Stimulated activated CD4-positive, alpha-beta T cell treated with anti-CD3 and anti-CD28 coated beads, Interleukin-12 subunit alpha, Interleukin-12 subunit beta, amount 100 ng/mL, for 4 hours (primary cell): ENCODE measurements at places on chromosomes 11 and 22.
A peak's percentile ranks its signal among the peaks of the same experiment; 100 is the strongest.

GRCh38 chr22:45142376-45142775 lies 21.3 kb upstream of the NUP50 start:
- no peak for DNase-seq

- DNase-seq = no peak
Observed at GRCh38 chr22:46110215-46110614, 40.1 kb upstream of the PPARA start.

GRCh38 chr11:37712251-37712650 lies 1114.2 kb upstream of the RAG2 start:
- DNase-seq = no peak

DNA sequence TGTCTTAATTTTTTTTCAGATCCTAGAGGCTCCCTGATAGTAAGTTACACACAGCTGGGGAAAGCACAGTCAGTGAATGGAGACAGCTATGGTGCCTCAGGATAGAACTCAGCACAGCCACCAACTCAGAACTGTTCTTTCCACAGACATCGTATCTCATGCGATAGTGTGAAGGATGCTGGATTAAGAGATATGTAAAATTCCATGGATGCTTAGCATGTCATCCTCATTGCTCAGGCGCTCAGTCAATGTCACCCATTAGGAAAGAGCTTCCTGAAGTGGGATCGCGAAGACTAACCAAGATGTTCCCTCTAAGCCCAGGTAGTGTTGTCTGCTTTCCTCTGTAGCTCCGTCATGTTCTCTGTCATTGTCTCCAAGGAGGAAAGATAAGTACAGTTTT lies 1000.4 kb downstream of the OPCML start:
- no peak for DNase-seq

DNA sequence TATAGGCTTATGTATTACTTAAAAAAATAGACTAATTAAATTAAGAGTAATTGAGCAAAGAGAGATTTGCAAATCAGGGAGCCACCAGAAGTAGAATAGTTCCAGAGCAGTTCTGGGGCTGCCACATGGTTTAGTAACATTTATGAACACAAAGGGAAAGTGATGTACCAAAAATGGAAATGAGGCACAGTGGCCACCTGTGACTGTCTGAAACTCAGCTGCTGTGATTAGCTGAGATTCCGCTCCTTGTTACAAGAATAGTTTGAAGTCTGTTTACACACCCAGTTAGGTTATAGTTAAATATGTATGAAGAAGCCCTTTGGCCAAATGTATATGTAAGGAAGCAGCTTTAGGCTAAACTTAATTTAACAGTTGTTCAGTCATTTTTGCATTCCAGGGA lies 901.5 kb upstream of the CHORDC1 start:
- no peak for DNase-seq

- DNase-seq = no peak
Observed at GRCh38 chr11:70696076-70696475, 297.7 kb downstream of the CTTN start.

- no peak for DNase-seq
Observed at GRCh38 chr11:119447664-119448242, 24.8 kb upstream of the THY1 start.

DNA sequence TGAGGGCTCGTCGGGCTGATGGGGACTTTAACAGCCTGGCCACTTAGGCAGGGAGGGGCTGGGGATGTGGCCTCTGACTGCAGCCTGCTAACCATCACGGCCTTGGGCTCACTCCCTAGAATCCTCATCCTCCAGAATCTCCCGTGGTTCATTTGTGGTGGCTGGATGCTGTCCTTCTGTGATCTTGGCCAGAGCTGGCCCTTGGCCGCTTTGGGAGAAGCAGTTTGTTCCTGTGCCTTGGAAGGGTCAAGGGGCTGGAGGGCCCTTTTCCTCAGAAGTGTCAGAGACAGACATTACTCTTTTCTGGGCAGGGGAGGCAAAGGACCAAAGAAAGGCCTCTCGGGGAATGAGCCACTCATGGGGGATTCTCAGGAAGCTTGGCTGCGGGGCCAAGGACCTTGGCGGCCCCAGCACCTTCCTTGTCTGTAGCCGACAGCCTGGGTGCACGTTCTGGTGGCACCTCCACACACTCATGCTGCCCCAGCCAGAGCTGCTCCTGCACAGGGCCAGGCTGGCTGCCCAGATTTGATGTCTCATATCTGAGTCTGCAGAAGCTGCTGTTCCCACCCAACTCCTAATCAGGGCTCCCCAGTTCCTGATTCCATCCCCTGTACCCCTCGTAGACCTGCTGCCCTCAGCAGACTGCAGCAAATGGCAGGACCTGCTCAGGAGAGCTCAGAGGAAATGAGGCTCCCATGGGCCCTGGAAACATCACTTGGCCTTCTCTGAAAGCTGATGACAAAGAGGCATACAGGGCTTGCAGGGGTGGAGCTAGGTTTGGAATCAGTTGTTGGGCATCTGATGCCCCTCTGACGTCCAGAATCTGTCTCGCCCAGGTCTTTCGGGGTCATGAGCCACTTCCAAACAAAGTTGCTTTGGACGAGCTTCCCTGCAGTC lies 107.7 kb downstream of the CTTN start:
- DNase-seq = no peak

GRCh38 chr11:79052544-79052943 lies 388.3 kb downstream of the TENM4 start:
- no peak for DNase-seq

GRCh38 chr11:124865902-124866851 lies 945 bp downstream of the ROBO3 start:
- DNase-seq = peak; percentile 50

- DNase-seq = no peak
Observed at GRCh38 chr11:18010977-18011586, 1.8 kb downstream of the SERGEF start.

GRCh38 chr11:27864611-27865010 lies 164.4 kb upstream of the BDNF start:
- DNase-seq = no peak

GRCh38 chr11:36475192-36475591 lies 34.9 kb downstream of the TRAF6 start:
- DNase-seq = no peak

- no peak for DNase-seq
Observed at GRCh38 chr22:42892156-42892555, 35.1 kb upstream of the ARFGAP3 start.

- DNase-seq = no peak
Observed at GRCh38 chr11:131465746-131466145, 95.3 kb downstream of the NTM start.

- DNase-seq = peak; percentile 40
Observed at GRCh38 chr22:22955866-22956535, 68.4 kb downstream of the IGLL5 start.

DNA sequence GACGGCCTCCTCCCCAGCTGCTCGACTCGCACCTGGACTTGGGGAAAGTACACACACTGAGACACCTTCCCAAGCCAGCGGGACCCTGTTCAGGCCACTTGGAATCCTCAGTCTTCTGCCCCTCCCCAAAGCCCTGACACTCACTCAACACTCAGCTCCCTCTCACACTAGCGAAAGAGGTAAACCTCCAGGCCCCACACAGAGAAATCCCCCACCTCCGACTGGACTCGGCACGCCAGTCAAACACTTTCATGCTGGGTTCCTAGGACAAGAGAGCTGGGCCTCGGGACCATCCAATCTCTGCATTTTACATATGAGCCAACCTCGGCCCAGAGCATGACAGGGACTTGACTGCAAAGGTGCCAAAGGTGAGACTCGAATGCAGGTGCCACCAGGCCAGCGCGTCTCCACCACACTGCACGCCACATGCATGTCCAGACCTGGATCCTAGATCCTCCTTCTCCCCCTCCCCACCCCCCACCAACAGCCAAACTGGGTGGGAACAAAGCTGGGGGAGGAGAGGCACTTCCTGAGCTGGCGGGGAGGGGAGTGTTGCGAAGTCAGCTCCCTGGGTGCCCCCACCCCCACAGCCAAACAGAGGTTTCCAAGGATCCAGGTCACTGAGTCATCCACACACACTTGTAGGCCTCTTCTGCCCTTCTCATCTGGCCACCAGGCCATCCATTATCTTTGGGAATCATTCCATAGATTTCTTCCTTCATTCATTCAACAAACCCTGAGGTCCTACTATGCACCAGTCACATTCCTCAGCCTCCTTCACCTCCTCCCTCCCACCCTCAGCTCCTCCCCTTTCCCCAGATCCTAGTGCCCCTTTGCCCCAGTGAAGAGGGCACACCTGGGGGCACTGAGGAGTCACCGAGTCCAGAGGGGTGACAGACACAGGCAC lies 10.7 kb upstream of the CD5 start:
- peak; percentile 49 for DNase-seq

DNA sequence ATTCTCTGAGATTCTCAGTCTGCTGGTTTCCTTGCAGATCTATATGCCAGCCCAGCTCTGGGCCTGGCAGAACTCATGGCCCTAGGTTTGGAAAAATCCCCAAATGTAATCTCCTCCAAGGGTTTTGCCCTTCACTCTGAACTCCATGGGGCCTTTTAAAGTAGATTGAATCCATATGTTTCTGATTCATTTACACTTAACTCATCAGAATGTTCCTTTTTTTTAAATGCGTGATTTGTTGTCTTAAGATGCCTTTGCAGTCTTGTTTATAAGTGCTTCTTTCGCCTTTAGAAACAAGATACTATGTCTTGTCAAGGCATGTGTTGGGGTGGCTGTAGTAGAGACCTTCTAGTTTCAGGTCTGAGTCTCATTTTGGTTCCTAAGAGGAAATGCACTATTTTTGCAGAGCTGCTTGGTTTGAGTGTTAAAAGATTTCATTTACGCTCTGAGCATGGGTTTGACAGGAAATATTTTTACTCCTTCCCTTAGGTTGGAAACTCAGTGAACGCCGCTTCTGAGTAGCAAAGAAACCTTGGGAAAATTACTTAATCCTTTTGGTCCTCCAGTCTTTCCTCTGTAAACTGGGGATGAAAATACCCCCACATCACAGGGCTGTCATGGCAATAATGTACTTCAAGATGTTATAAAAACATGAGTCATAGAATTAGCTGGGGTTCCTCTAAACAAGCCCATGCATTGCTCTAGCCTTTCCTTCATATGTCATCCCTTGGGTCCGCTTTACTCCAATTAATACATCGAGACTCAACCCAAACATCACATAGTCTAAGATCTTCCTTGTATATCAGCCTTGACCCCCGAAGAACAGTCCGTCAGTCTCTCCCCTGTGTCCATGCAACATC lies 83.5 kb downstream of the SNX19 start:
- DNase-seq = no peak

GRCh38 chr11:68896171-68896959 lies 7.3 kb downstream of the MRPL21 start:
- no peak for DNase-seq

- no peak for DNase-seq
Observed at GRCh38 chr11:33936725-33937604, 45.1 kb upstream of the LMO2 start.

DNA sequence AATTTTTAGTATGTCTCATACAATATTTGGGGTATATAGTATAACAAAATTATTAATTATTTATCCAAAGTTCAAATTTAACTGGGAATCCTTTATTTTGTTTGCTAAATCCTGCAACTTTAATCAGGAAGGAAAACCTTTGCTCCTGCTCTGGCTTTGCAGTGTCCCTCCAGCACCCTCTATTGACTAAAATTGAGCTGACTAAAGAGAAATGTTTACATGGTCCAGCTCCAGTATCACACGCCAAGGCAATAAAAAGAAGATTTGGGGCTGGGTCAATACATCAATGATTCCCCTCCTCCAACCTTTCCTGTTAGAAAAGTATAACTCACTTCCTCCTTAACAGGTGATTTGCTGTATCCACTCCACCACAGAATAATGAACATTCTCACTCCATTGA lies 153.0 kb upstream of the LRRC4C start:
- no peak for DNase-seq

- no peak for DNase-seq
Observed at GRCh38 chr11:102615077-102615893, 9.8 kb downstream of the MMP20 start.

DNA sequence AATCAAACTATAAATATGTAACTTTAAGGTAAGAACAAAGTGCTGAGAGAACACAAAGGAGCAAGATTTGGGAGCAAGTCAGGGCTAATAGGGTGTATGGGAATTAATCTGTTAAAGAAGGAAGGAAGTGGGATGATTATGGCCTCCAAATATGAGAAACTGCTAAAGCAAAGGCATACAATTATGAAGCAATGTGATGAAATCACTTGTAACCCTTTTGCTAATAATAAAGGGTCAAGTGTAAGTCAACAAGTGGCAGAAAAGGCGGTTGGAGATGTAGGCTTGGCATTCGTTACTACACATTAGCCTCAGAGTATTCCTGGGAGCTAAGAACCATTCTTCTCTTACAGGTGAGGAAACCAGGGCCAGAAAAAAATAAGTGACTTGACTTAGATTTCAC lies 1002.3 kb upstream of the TENM4 start:
- DNase-seq = no peak

DNA sequence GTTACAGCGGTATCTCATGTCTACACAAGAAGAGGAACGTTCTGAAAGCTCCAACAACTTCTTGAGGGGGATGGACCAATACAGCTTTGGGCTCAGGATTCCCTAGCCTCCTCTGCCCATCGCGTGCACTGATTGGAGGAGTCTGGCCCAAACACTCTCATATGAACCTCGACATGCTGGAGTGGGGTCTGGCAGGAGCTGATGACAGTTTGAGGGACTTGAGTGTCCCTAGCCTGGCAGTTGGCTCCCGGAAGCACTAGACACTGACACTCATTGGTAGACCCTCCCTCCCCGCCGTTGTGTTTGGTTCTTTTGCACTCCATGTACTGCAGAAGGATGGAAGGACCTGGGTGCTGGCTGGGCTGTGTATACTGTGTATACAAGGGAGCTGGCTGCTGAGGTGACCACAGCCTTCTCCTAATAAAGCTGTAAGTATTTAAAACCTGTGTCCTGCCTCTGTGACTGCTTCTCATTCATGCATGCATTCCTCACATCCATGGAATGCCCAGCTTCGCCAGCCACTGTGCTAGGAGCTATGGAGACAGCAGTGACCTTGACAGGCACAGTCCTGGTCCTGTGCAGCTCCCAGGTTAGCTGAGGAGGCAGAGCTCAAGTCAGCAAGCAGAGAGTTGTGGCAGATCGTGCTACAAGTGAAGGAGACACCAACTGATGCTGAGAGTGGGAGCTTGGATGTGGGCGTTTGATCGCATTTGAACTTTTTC lies 27.9 kb downstream of the ADAMTS15 start:
- DNase-seq = no peak

GRCh38 chr11:111777094-111778046 lies 11.2 kb upstream of the PPP2R1B start:
- DNase-seq = no peak

GRCh38 chr11:79331203-79331901 lies 109.5 kb downstream of the TENM4 start:
- DNase-seq = no peak

DNA sequence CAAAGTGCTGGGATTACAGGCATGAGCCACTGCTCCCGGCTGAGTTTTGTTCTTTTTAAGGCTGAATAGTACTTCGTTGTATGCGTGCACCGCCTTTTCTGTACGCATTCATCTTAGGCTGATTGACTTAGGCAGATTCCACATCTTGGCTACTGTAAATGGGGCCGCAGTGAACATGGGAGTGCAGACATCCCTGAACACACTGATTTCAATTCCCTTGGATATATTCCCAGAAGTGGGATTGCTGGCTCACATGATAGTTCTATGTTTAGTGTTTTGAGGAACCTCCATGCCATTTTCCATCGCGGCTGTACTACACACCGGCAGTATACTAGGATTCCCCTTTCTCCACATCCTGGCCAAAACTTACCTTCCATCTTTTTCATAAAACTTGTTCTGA lies 10.4 kb upstream of the ZNF74 start:
- no peak for DNase-seq
